ENCODE measurements at places on chromosomes 6 and 20. TPM values are rescaled to one million over a fixed set of nuclear protein-coding genes. Genes with fewer than 3 reads are reported as not detected.

GRCh38 chr20:63974402-63975200 is 4.8 kb downstream of the SAMD10 start:
- DNase-seq = no peak

Gene PRL
- not detected for polyA plus RNA-seq

DNA sequence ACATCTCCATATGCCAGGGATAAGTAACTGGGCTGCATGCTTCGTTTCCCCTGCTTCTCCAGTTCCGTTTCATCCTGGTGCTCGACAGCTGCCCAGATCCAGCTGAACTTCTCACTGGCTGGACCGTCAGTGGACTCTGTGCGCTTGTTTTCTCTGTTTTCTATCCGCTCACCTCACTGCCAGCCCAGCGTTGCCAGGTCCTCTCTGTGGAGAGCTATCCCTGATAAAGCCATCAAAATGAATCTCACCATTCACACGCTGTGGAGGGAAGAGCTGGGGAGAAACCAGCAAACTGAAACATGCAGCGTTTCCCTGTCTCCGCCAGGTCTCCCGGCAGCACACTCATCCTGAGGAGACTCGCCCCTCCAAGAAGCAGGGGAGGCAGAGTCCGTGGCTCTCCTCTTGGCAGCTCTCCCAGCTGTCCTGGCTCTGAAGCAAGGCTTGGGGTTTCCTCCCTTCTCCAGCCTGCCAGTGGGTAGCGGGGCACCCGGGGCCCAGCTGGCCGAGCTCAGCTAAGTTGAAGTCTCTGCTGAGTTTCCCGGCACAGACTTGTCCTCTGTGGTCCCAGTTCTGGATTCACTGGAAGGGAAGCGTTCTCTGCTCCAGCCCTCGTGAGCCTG is 160.9 kb downstream of the DTNBP1 start:
- no peak for DNase-seq

GRCh38 chr20:50802289-50802688 is 7.4 kb downstream of the BCAS4 start:
- DNase-seq = no peak

Gene KCNK16
- not detected for polyA plus RNA-seq

GRCh38 chr20:64203037-64203777 is 39.0 kb downstream of the MYT1 start:
- no peak for DNase-seq

GRCh38 chr6:12356983-12357972 is 67.1 kb downstream of the EDN1 start:
- no peak for DNase-seq

Gene DPPA5
- not detected for polyA plus RNA-seq

DNA sequence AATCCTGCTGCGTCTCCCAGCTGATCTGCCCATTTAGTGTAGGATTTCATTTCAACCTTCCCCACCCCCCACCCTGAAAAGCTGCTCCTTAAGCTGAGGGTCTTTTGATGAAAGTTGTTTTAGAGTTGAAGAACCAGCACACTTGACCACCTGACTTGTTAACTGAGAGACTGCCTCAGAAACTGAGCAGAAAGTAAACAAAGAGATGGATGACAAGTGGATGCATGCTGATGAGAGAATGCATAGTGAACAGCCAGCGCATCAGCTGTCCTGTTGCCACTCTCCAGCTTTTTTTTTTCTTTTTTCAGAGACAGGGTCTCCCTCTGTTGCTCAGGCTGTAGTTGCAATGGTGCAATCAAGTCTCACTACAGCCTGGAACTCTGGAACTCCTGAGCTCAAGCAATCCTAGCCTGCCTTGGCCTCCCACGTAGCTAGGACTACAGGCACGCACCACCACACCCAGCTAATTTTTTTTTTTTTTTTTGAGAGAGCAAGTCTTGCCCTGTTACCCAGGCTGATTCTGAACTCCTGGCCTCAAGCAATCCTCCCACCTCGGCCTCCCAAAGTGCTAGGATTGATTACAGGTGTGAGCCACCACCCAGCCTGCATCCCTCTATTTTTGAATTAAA is 9.5 kb downstream of the RPL10A start:
- DNase-seq = no peak

Gene FAM217A
- not detected for polyA plus RNA-seq

- no peak for DNase-seq
These were observed 327.2 kb downstream of the CDKAL1 start for GRCh38 chr6:20861481-20861880.

Gene OR11A1
- not detected for polyA plus RNA-seq

GRCh38 chr20:4779616-4780015 is 57.9 kb downstream of the PRND start:
- no peak for DNase-seq

Gene CST2
- not detected for polyA plus RNA-seq

DNA sequence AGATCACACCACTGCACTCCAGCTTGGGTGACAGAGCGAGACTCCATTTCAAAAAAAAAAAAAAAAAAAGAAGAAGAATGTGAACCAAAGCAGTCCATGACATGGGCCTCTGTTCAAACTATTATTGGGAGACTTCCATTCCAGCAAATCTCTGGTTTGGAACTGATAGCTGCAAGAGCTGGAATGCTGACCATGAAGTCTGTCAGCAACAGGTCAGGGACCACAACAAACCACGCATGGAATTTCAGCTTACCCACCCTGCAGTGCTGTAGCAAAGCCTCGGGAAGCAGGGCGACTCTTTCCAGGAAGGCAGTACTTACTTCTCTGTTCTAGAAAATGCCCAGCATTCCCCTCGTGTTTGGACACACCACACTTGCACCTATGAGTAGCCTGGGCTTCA is 34.1 kb upstream of the TBC1D7 start:
- no peak for DNase-seq

- no peak for DNase-seq
These were observed 6.5 kb upstream of the DST start for GRCh38 chr6:56649053-56649769.

Gene RIPPLY2
- not detected for polyA plus RNA-seq

DNA sequence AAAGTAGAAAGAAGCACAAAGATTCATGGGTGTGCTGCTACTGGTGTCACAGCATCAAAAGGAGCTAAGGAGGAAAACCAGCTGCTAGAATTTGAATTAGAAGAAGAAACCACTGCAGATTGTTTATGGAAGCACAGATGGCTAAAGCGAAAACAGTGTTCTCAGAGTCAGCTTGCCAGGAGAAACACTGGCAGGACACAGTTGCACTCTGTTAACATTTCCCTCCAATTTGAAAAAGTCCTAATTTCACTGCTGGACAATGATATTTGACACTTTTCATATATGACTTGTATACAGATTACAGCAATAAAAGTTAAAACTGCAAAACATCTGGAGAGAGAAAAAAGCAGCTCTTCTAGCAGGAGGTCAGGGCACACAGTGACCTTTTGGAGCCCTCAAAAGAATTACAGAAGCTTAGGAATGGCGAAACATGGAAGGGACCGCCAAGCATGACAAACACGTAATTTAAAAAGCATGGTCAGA is 314.5 kb downstream of the COL12A1 start:
- DNase-seq = no peak

Gene RPN2
- polyA plus RNA-seq = 238 TPM

- no peak for DNase-seq
These were observed 57.7 kb upstream of the UST start for GRCh38 chr6:148689168-148689567.

Gene MEI4
- not detected for polyA plus RNA-seq

DNA sequence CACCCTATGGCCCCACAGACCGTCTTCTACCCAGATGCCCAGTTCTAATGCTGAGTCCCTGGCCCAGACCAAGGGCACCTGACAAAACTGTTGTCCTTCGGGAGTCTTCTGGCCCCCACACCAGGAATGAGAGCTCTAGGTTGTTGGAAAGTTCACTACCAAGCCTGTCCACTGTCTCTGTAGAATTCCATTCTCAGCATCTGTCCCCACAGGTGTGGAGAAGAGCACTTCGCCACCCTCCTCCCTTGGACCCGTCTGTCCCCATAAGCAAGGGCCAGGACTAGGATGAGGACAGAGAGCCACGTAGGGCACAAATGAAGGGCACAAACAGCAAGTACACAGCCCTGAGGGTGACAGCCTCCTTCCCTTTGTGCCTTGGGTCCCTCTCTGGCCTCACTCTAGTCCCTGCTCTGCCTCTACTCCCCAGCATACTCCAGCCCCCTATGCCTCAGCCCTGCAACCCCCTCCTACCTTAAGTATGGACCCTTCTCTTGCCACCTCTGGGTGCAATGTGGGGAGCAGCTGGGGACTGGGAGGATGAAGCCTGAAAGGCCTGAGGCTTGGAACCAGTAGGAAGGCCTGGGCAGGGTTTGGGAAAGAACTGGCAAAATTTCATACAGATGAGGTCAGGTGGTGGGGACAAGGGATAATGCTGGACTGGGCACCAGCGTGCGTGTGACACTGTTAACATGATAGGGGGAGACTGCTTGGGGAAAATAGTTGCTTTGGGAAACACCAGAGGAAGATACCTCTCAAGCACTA is 4.3 kb downstream of the LZTS3 start:
- no peak for DNase-seq

Gene LPIN3
- not detected for polyA plus RNA-seq

DNA sequence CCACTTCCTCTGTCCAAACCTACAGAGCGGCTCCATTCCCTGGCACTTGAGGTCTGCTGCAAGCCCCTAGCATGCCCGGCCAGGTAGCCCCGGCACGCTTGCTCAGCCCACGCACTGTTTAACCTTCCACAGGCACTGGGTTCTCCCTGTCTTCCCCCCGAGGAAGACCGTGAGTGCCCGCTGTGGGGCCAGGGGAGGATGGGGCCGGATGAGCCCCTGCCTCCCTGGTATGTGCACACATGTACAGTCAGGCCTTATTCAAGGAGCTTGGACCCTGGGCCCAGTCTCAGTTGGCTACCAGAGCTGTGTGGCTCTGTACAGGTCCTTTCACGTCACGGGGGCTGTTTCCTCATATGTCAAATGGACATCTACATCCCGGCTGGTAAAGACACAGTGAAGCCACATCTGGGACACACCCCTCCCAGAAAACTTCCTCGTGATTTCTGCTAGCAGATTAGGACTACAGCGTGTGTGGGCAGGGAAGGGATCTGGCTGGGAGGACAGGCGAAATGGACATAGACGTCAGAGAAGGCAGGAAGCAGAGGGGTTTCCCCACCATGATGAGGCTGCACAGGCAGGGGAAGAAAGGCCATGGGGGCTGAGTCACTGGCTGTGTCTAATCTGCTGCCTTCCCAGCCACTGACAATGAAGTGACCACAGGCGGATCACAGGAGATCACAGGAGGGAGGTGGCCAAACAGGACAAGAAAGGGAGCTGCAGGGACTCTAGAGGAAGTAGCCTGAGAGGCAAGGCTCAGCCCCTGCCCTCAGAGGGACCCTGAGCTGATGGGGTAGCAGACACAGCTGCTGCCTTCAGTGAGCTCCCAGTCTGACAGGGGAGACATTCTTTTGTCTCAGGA is 62.9 kb downstream of the MRPL14 start:
- DNase-seq = no peak

Gene TGM3
- not detected for polyA plus RNA-seq

GRCh38 chr6:134235937-134236751 is 81.8 kb downstream of the SGK1 start:
- no peak for DNase-seq

GRCh38 chr6:158868122-158868480 is 48.9 kb upstream of the EZR start:
- peak; percentile 62 for DNase-seq

DNA sequence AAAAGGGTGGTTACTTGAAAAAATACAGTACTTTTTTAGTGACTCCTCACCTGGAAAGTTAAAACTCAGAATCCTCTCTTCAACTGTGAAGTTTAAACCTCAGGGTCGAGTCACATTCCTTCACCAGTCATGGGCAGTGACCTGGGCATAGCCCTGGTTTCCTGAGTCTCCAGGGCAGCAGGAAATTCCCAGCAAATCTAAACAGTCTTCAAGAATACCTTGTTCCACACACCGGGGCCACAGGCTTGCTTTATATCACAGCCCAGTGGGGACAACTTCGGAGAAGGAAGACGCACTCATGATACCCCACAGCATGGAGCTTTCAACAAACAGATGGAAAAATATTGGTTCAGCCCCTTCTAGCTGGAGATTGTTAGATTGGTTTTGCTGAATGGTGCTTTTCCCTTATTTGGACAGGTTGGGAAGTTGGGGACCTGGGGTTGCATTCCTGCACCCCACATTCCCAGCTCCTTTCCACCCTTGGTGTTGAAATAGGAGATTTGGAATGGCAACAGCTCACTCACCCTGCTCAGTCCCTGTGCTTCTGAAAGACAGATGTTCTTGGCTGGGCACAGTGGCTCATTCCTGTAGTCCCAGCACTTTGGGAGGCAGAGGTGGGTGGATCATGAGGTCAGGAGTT is 113.0 kb upstream of the TMEM170B start:
- DNase-seq = no peak

GRCh38 chr6:165834613-165835259 is 171.7 kb upstream of the PDE10A start:
- DNase-seq = no peak

Gene DOK5
- not detected for polyA plus RNA-seq

Gene SAMD10
- polyA plus RNA-seq = 13.2 TPM

GRCh38 chr6:150721418-150722266 is 122.0 kb downstream of the PLEKHG1 start:
- no peak for DNase-seq

DNA sequence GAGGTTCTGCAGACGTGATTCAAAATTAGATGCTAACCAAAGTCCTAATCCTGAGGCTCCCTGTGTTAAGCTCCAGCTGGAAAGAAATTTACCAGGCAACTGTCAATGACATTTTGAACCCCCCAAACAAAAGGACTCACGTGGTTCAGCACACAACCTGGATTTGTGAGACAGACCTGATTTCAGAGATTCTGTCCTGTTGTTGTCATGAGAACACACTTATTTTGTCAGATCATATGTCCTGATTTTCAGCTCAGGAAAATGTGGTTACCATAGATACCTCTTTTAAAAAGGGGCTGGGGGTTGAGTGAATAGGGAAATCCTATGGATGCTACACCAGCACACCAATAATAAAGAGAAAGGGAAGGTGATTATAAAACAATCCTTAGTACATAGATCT is 61.6 kb downstream of the MTFR2 start:
- DNase-seq = no peak

Gene OPRL1
- polyA plus RNA-seq = 0.48 TPM

GRCh38 chr20:39310363-39310995 is 348.3 kb downstream of the DHX35 start:
- DNase-seq = no peak

All from immature natural killer cell (primary cell).